ENCODE measurements at places on chromosomes 5 and 9.

GRCh38 chr5:130295235-130295634, 391.0 kb downstream of the CHSY3 start:
- no peak for DNase-seq

GRCh38 chr5:8766448-8766847, 779.4 kb downstream of the SEMA5A start:
- no peak for DNase-seq

DNA sequence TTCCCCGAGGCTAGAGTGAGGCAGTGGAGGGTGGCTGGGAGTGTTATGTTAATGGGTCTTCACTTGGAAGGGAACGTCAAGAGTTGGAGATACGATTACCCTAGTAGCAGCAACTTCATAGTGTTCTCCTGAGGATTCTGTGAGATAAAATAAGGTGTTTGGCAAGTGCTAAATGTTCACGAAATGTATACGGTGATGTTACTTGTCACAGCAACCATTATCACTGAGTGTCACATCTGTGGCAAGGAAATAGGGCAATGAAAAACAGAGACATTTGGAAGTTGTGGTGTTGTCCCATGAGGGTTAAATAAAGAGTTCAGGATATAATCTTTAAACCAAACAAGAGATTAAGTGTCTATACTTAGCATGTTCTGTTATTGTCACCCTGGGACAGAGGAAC, 183.3 kb downstream of the ALDH1A1 start:
- no peak for DNase-seq

DNA sequence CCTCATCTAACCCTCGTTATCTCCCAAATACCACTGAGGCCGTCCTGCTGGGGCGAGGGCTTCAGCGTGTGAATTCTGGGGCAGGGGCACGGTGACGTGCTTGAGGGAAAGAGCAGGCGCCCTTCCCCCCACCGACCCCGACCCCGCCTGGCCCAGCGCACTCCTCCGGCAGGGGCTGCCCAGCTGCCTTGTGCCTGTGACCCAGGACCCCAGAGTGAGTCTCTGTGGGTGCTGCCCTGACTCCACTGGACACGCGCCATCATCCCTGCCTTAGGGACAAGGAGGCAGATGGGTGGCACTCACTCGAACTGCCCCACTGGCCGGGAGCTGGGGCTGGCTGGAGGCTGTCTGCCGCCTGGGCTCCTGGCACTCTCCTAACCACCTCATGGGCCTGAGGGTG, 136.2 kb upstream of the LPCAT1 start:
- DNase-seq: peak; percentile 2

GRCh38 chr5:174387448-174387847, 336.9 kb upstream of the MSX2 start:
- no peak for DNase-seq
